ENCODE measurements at places on chromosomes 1 and 21.

DNA sequence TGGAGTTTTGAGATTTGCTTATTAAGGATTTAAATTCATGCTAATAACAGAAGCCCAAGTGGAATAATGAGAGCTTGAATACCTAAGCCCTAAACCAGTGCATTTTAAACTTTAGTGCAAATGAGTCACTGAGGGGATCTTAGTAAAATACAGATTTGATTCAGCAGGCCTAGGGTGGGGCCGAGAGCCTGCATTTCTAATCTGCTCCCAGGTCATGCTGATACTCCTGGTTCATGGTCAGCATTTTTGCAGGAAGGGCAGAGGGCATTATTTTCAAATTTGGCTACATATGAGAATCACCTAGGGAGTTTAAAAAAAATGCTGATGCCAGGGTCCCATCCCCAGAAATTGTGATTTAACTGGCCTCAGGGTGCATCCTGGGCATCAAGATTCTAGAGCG is 39.3 kb downstream of the DNTTIP2 start:
- DNase-seq, result no peak

- DNase-seq, result no peak
These were observed 15.6 kb downstream of the JUN start for GRCh38 chr1:58768191-58768731.

- peak; percentile 51 for DNase-seq
These were observed 22.8 kb upstream of the TARS2 start for GRCh38 chr1:150464422-150464826.

DNA sequence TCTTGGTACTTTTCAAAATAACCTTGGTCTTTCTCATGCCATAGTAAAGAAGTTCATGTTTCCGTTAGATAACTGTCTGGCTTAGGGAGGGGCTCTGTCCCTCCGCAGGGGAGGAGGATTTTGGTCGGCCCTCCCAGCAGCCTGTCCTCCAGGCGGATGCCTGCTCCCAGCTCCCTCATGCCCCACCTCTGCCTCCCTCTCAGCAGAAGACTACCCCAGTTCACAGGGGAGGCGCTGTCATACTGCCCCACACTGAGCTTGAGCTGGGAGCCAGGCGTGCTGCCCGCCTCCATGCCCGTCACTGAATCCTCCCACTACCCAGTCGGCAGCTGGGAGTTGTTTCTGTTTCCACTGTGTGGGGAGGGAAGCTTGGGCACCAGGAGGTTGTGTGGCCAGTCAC is 127.3 kb downstream of the CAMTA1 start:
- DNase-seq, result no peak

DNA sequence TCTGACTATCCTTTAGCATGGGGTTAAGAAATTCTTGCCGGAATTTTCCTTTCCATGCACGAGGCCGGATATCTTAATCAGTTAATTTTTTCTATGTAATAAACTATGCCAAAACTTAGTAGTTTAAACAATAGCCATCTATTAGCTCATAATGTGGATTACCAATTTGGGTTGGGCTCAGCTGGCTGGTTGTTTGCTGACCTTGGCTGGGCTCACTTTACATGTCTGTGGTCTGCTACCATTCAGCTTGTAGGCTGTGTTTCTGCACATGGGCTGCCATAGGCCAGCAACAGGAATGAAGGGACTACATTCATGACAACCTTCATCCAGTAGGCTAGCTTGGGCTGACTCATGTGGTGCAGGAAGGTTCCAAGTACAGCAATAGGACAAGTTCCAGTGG is 56.0 kb upstream of the NTPCR start:
- no peak for DNase-seq

DNA sequence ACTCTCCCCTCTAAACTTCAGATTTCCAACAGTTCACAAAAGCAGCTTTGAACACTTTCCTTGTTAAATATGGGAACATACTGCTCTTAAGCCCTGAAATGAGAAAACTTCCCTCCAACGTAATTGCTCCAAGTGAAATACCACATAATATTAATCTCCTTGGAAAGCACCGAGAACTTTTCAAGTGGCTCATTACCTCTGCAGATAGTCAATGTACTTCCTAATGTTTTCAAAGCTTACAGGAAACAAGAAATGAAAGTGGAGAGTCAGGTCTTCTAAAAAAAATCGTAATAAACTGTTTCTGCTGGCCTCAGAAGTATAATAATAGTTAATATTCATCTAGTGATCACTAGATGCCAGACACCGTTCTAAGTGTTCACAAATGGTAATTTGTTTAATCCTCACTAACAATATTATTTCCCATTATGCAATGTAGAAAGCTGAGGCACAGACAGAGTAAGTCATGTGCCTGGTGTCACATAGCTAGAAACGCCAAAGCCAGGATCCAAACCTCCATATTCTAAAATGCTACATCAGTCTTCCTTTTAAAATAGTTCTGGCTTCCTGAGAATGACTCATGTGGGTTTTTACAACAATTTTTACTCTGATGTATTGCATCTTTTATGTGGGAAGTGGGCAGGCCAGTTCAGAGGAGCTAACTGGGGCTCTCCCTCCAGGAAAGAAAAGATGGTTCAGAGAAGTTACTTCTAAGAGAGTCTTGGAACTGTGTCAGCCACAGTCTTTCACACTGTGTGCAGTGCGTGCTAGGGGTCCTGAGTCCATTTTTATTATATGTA is 177.2 kb downstream of the PLPPR4 start:
- DNase-seq, result peak; percentile 15

GRCh38 chr1:224266915-224267856 is 62.8 kb downstream of the NVL start:
- no peak for DNase-seq

Data from astrocyte of the cerebellum (primary cell).